Stimulated activated CD4-positive, alpha-beta T cell treated with anti-CD3 and anti-CD28 coated beads, Interleukin-15, amount 100 ng/mL, for 1 hour (primary cell): ENCODE measurements at places on chromosomes 2 and 18.

GRCh38 chr2:42913280-42913878 is 121.0 kb upstream of the HAAO start:
- no peak for DNase-seq

- DNase-seq: no peak
These were observed 28.0 kb downstream of the KLF7 start for GRCh38 chr2:207137596-207138337.

- no peak for DNase-seq
These were observed 101.2 kb downstream of the ZNF519 start for GRCh38 chr18:14031053-14031452.

DNA sequence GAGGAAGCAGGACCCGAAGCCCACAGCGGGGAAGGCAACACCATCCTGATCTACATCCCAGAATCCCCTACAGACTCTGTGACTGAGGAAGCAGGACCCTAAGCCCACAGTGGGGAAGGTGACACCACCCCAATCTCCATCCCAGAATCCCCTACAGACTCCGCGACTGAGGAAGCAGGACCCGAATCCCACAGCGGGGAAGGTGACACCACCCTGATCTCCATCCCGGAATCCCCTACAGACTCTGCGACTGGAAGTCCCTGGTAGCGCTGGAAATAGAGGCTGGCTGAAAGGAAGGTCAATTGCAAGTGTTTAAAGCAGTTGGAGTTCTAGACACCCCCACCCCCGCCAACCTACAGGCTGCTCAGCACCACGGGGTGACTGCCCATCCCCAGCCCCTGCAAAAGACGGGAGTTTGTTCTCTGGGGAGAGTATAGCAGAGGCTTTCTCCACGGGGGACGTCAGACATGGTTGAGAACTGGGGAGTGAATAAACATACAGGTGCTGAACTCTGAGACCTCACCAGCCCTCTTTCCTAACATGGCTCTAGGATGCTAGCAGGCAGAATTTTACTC is 21.0 kb downstream of the CIB4 start:
- no peak for DNase-seq

DNA sequence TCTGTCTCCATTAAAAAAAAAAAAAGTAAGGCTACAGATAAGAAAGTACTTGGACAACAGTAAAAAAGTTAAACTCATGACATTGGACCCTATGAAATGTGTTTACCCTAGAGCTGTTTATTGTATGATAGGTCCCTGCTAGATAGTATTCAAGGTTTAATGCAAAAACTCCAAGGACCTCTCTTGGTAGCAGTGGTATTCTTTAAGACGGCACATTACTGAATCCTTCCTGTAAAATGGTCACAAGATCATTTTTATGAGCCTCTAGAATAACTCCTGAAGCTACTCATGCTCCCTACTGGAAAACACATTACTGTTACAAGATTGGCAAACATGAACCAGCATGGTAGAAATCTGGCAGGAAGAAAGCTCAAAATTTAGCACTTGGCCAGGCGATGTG is 38.8 kb downstream of the GALM start:
- no peak for DNase-seq

DNA sequence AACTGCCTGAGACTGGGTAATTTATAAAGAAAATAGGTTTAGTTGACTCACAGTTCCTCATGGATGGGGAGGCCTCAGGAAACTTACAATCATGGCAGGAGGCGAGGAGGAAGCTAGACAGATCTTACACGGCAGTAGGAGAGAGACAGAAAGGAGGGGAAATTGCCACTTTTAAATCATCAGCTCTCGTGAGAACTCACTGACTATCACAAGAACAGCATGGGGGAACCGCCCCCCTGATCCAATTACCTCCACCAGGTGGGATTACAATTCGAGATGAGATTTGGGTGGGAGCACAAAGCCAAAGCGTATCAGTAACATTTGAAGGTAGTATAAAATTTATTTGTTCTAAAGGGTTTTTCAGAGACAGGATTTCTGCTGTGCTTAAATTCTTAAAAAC is 5.4 kb downstream of the GALM start:
- DNase-seq: no peak

DNA sequence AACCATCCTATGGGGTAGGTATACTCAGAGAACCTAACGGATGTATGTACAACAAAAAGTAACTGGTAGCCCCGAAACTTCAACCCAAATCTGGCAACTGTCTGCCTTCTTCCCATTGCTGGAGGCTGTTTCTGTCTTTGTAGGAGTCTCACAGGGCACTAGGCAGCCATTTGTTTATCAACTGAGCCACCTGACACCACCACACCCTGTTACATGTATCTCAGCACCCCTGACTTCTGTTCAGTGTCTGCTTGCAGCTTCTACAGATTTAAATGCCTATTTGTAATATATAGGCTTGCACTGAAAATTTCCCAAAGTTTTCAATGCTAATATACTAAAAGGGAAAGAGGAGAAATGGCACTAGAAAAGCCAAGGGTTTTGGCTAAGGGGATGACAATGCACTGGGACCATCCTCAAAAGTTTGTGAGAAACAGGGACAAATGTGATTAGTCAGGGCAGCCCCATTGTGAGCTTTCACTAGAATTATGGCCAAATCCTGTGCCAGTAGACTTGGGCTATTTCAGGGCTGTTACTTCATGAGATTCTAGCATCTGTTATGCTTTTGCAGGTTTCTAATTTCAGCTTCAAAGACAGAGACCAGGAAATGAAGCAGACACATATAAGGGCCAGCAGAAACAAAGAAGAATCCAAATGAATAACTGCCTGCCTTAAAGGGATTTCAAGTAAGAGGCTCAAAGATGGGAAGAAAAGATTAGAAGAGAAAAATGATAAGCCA is 103.3 kb downstream of the MYO5B start:
- DNase-seq: no peak

- DNase-seq: no peak
These were observed 78.3 kb downstream of the TTC32 start for GRCh38 chr2:19823507-19823906.

DNA sequence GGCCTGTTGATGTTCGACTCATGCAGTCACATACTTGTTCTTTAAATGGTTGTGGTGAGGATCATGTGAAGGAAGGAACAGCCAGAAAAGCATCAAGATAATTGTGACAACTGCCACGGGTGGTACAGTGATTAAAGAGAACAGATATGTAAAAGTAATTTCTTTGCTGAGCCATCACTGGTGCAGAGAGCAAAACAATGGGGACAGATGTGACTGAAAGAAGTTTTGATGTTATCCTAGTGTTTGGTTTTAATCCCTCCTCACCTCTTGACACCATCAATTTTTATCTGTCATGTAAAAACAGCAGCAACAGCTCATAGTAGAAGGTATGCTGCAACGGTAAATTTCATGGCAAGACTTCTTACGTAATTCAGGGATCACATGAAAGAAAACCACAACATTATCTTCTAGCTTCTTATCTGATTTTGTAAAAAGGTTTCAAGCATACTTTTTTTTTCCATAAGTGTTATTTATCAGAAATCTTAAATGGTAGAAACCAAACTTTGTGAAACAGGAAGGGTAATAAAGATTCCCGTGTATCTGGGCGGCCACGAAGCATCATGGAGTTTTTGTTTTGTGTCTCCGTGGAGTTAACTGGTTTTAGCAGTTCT is 65.2 kb downstream of the PLCL1 start:
- no peak for DNase-seq

DNA sequence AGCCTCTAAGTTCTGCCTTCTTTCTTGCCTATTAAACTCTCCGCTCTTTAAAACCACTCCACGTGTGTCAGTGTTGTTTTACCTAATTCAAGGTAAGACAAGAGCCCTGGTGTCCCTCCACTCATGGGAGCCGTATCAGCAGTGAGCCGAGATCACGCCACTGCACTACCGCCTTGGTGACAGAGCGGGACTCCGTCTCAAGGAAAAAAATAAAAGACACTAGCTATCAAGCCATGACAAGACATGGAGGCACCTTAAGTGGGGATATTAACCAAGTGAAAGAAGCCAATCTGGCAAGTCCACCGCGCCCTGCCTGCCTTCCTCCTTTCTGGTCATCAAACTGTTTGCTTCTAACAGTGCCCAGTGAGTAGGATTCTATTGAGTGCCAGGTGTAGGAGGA is 40.2 kb upstream of the LBH start:
- DNase-seq: no peak

DNA sequence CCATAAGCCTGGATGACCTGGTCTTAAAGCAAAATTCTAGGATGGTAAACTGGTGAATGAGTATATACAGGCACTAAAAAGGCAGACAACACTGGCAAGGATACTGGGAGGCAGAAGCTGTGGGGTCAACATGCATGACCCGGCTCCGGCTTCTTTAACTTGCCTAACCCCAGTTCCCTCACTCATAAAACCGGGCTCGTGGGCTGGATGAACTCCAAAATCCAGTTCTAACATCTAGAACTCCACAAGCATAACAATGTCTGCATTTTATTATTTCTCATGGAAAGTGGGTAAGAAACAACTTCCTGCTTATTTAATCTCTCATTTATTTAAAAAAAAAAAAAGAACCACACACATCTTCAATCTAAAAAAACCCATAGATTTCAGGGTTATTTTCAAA is 57.3 kb downstream of the FARSB start:
- no peak for DNase-seq

DNA sequence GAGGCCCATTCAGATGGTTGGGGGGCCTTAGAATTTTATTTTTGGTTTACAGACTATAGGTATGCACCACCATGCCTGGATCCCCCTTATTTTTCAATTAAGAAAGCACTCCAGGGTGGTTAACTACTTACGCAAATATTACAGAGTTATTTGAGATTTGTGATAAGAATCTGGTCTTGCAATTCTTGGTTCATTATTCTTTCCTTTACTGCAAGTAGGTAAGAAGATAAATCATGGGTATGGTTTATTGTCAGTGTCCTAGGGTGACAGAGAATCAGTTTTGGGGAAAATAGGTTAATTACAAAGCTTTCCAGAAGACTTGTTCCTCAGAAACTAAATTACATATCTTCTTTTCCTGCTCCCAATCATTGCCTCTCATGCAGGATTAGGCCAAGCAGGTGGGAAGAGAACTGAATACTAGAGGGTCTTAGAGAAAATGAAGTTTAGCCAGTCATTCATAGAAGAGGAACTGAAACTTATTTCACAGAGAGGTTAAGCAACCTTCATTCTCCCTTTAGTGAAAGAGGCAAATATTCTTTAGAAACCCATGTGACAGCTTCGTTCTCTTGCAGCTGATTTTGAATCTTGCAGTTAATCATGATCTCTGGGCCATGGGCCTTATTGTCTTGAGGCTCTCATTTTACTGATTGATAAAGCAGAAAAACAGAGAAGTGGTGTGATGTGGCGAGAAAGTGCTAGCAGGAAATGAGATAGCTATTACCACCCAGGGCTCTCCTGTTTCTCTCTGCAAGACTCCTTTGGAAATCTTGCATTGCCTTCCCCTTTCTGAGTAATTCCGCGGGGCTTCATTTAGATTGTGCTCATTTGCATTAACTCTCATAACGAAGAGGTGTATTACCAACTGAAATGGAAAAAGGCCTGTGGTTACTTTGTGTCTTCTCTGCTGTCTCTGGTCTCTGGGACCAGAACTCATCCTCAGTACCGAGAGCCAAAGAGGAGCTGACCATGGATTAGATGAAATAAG is 44.8 kb upstream of the ARHGAP25 start:
- DNase-seq: no peak

DNA sequence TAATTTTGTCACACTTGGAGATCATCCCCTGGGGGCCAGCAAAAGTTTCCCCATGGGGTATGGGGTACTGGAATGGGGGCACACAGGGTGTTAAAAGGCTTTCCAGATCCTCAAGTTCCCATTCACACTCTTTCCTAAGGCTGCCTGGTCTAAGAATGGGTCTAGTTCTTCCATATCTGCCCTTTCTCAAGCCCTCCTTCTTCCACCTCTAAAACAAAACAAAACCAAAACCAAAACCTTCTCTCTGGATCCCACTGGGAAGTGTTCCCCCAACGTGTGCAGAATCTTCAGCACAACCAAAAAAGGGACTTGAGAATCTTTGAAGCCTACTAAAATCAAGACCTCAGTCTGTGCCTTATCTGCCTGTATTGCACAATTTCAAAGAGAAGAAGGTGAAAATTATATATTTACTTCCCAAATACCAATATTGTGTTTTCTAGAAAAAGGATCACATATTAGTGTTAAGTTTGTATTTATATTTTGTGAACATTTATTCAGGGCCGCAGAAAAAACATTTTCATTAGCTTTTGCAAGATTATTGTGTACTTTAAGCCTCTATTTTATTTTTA is 207.2 kb upstream of the TCF4 start:
- no peak for DNase-seq

DNA sequence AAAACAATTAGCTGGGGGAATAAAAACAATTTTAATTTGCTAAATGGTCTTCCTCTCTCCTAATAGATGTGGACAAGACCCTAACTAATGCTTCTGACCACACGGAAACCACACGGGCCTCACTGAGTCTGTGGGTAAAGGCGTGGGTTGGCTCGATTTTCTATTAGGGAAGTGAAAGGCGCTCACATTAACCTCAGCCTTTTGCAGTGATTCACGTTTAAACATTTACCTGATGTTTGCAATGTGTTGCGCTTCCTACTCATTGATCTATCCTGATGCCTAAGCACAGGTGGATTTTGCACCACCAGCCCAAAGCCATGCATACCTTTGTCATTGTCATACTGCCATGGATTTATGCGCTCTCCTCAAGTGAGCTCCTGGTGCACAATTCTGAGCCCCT is 35.6 kb upstream of the NRP2 start:
- no peak for DNase-seq

- DNase-seq: no peak
These were observed 253.8 kb upstream of the LYPD1 start for GRCh38 chr2:132923787-132924186.

- DNase-seq: no peak
These were observed 310.6 kb upstream of the ZEB2 start for GRCh38 chr2:144830543-144830942.

GRCh38 chr2:128154225-128154624 is 63.2 kb downstream of the UGGT1 start:
- no peak for DNase-seq

DNA sequence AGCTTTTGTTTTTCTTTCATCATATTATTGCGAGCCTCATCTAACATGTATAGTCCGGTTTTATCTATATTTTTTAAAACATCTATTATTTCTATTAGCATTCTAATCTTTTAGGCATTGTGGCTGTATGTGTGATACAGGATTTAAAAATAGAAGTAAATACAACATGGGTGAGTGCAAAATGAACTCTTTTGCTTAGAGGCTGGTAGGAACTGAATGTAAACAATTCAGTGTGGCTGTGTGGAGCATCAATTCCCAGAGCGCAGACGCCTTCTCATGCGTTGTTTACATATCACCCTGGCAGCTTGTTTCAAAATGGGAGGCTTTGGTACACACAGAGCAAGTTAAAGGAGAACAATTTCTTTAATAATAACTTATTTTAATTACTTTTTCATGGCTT is 836 bp downstream of the DTNA start:
- no peak for DNase-seq
